ENCODE measurements at places on chromosomes 1 and 21.

GRCh38 chr1:180000575-180000974 lies 46.0 kb downstream of the CEP350 start:
- DNase-seq, result no peak

- no peak for DNase-seq
Measured at GRCh38 chr1:57464756-57465155, 40.9 kb upstream of the DAB1 start.

- no peak for DNase-seq
Measured at GRCh38 chr1:205274041-205274691, 46.4 kb downstream of the TMCC2 start.

DNA sequence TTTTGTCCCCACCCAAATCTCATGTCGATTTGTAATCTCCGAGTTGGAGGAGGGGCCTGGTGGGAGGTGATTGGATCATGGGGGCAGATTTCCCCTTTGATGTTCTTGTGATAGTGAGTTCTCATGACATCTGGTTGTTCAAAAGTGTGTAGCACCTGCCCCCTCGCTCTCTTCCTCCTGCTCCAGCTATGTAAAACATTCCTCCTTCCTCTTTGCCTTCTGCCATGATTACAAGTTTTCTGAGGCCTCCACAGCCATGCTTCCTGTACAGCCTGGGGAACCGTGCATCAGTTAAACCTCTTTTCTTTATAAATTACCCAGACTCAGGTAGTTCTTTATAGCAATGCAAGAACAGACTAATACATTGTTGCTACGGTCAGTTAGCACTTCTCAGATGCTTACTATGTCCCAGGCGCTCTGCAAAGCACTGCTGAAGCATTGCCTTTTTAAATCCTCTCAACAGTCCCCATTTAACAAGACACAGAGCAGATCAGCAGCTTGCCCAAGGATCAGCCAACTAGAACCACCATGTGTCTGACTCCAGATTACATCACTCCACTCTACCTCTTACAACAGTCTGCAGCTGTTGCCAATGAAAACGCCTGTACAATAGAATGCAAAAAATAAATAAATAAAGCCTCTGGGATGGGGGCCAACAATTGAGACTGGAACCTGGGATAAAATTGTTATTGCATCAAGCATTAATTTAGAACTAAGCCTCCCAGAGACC lies 52.4 kb upstream of the USP1 start:
- DNase-seq, result no peak

DNA sequence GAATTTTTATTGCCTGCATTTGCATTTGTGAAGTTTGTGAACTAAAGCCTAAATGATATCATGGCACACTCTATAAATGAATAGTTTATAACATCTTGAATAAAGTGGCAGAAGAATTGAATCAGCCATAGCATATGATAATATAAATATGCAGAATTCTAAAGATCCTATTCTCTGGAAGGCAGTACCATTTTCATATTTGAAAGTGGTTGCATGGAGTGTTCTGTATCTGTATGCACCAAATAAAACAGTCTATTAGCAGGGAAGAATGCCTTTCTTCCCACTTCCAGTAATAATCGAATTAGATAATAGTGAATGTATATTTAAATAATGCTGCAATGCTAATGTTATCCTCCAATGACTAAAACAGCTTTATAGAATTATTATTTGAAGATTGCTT lies 57.9 kb upstream of the TRIM67 start:
- DNase-seq, result no peak

DNA sequence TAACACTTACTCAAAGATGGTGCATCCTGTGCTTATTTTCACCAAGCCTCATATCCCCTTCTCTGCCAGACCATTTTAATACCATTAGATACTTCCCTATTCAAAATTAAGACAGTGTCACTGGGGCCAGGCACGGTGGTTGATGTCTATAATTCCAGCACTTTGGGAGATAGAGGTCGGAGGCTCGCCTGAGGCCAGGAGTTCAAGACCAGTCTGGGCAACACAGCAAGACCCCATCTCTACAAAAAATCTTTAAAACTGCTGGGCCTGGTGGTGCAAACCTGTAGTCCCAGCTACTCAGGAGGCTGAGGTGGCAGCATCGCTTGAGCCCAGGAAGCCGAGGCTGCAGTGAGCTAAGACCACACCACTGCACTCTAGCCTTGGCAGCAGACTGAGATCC lies 28.2 kb downstream of the APP start:
- DNase-seq, result no peak

DNA sequence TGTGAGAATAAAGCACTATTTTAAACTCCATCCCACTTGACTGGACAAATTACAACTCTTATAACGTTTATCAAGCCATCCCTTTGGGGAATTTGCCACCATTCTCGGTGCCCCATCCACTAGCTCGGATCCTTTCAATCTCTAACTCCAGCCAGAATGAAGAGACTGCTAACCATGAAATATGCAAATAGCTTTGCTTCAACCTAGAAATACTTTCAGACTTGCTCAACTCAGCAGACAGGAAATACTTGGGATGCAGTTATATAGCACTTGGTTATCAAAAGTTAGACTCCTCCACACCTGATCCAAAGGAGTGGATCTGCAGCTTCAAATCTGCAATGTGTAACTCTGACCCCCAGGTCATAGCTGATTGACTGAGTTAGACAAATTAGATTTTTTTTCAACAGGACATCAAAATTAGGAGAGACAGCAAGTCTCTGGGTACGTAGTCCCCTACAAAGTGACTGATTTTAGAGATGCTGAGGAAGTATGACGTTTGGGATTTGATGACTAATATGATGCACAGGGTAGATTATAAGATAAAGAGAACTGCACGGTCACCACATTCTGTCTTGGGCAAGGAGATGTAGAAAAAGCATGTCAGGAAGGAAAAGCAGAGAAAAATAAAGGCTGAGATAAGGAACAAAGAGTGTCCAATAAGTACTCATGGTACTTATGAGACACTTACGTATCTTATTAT lies 496.0 kb downstream of the AGBL4 start:
- DNase-seq, result no peak

DNA sequence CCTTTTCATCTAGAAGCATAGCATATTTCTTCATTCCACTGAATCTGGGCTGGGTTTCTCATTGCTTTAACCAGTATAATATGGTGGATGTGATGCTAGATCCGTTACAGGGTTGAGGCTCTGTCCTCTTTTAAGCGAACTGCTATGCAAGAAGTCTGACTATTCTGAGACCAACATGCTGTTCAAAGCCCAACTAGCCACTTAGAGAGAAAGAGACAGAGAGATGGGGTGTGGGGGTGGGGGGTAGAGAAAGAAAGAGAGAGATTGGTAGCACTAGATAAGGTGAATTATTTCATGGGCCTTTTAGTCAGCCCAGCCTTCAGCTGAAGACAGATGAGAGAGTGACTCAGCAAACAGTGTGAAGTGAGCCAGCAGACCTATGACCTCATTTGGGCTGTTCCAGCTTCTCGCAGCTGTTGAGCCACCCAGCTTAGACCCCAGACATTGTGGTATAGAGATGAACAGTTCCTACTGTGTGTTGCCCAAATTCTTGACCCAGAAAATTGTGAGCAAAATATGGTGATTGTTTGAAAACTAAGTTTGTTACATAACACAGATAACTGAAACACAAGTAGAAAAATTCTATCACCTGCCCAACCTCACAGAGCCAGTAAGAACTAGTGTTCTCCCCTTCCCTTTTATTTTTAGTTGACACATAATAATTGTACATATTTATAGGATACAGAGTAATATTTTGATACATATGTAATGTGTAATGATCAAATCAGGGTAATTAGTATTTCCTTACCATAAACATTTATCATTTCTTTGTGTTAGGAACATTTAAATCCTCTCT lies 40.7 kb upstream of the PRKACB start:
- no peak for DNase-seq

GRCh38 chr21:46482225-46482845 lies 23.6 kb downstream of the DIP2A start:
- DNase-seq, result no peak

DNA sequence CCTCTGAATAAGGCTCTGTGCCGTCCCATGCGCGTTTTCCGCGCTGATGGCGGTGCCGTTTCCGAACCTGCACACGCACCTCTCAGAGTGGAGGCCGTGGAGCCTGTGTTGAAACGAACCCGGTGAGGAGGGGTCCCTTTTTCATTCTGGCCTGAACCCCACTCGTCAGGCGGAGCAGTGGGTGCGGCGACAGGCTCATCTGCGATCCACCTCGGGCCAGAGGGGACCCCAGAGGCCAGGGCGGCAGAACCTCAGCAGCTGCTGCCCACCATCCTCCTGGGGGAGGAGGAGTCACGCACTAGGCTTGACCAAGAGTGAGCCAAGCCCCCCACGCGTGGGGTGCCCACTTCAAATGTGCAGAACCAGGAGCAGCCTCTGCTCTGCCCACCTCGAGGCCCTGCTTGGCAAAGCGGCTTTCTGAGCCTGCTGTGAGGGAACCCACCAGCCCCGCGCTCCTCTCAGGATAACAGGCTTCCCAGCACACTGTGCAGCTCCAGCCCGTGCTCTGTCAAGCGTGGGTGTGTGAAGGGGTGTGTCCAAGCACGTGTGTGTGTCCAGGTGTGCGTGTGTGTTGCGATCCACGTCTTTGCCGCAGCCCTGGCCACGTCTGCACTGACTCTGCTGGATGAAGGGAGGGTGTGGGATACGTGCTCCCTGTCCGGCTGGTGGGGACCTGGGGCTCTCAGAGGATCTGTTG lies 6.8 kb downstream of the PRDM16 start:
- no peak for DNase-seq

DNA sequence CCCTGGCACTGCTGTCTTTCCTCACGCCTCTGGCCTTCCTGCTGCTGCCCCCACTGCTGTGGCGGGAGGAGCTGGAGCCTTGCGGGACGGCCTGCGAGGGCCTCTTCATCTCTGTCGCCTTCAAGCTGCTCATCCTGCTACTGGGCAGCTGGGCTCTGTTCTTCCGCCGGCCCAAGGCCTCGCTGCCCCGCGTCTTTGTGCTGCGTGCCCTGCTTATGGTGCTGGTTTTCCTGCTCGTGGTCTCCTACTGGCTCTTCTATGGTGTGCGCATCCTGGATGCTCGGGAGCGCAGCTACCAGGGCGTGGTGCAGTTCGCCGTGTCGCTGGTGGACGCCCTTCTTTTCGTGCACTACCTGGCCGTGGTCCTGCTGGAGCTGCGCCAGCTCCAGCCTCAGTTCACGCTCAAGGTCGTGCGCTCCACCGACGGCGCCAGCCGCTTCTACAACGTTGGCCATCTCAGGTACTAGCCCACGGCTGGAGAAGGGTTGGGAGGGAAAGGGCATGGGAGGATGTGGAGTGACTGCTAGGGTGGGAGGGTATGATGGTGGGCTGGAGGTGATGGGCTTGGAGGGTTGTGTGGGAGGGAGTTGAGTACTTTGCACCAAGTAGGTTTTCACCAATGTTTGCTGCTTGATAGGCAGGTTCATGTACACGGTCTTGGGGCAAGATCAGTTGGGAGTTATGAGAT lies 18.9 kb downstream of the VANGL2 start:
- DNase-seq, result no peak

DNA sequence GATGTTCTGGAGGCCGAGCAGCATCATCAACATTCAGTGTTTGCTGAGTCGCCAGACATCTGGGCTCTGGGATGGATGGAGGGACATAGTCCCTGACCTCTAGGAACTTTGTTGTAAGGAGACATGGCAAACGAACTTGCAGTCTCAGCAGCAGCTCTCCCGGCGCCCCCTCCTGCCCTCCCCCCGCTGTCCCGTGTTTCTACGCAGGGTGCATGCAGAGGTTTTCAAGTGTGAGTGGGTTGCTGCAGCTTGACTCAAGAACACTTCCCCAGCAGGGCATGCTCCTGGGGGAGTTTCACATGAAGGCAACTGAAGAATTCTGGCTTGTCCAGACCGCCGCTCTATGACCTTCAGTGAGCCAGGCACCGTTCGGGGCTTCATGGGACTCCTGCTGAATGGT lies 121.9 kb downstream of the CAMTA1 start:
- no peak for DNase-seq

- DNase-seq, result no peak
Measured at GRCh38 chr1:65527190-65527589, 106.7 kb downstream of the LEPR start.

DNA sequence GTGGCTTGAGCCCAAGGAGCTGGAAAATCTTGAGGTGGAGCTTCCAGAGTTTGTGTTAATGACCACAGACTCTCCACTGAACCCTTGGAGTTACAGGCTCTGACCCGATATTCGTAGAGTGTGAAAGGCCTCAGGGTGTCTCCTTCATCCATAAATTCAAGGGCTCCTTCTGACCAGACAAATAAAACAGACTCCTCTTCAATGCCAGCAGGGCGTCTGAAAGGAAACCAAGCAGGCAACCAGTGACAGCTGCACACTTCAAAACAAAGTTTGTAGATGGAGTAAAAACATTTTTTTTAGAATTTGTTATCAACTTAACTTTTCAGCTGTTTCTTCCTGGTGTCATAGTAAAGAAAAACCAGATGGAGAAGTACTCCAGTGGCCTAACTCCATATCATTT lies 161.1 kb downstream of the KCTD3 start:
- no peak for DNase-seq

DNA sequence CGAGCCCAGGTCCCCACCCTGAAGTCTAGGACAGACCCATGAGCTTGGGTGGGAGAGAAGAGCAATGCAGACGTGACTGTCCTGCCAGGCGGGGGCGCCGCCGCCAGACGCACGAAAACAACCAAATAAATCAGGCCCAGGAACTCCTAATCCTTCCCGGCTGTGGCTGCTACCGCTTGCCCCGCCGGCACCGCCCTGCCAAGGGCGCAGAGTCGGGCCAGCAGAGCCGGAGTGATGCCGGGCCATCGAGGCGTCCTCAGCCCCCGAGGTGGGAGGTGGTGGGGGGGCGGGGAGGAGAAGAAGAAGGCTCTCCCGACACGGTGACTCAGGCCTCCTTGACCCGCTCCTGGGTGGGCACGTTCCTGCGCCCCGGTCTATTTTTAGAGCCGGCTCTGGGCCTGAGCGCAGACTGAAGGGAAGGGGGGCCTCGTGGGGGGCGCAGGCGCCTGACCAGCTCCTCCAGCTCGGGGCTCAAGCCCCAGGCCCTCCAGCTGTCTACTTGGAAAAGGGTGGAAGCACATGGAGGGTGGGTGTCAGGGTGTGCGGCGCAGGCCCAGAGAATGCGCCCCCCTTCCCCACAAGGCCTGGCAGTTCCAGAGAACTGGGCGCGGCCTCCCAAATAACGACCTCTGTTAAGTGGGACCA lies 10.7 kb upstream of the COL16A1 start:
- no peak for DNase-seq

DNA sequence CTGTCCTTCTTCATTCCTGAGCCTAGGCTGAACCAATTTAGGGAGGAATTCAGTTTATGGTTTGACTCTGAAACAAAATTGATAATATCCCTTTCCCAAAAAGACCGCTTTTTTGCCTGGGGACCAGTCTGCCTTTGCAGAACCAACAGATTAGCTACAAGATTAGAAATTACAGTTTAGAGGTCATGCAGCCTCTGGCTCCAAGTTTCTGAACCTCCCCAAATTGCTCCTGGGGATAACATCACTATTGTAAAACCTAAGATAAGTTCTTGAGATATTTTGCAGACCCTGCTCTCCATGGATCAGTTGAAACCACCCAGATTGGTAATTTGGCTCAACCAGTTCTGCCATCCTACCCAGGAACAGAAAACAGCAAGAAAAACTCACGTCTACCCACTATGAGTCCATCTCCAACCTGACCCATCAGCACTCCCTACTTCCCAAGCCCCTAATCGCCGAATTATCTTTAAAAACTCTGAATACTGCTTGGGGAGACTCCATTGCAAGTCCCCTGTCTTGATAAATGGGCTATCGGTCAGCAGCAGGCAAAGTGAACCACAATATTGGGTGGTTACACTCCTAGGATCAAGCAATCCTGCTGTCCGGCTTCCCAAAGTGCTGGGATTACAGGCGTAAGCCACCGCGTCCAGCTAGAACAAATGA lies 605 bp upstream of the RABGGTB start:
- no peak for DNase-seq

All from GM12892 (cell line).